Activated CD4-positive, CD25-positive, alpha-beta regulatory T cell (primary cell): ENCODE measurements at places on chromosomes 3 and 15.

DNA sequence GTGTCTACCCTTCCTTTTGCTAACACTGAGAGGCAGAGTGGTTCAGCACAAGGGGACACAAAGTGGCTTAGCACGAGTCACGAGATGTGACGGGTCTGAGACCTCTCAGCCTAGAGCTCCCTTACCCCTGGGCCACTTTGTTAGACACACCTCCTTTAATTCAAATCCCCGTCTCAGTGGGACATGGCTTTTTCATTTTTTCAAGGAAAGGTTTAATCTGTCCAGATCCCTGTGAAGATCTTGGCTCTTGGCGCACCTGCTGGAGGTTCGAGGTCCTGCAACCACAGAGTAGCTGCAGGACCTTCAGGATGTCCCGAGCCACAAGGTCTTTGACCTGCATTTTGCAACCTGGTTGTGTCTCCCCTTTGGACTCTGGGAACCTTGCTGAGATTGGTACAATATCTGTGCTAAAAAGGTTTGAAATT lies 52.0 kb downstream of the LPP start:
- no peak for DNase-seq

GRCh38 chr3:195385526-195385925 lies 57.3 kb downstream of the ACAP2 start:
- no peak for DNase-seq

- no peak for DNase-seq
These were observed 13.3 kb upstream of the SH3BP5 start for GRCh38 chr3:15345608-15346137.

DNA sequence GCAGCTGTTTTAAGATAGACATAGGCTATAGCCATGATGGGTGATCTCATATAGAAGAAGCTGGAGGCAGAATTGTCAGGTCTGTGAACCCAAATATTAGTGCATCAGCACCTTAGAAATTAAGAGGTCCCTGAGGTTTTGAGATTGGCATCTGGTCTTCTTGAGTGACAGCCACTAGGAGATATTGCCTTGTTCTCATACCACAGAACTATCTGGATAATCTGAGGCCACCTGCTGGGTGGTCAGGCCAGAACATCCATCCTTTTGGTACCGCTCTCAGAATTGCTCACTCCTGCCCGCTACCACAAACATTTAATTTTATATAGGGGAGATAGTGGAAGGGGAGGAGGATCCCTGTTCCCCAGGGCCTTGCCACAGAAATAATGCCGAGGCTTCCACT lies 210.6 kb upstream of the ZPLD1 start:
- no peak for DNase-seq

- no peak for DNase-seq
These were observed 325.7 kb downstream of the ARRDC4 start for GRCh38 chr15:98286200-98286599.

GRCh38 chr3:33428734-33429133 lies 11.5 kb downstream of the UBP1 start:
- DNase-seq = no peak
